Colonic mucosa (tissue), 4 donors: ENCODE measurements at places on chromosomes 5 and 9. TPM values are rescaled to one million over a fixed set of nuclear protein-coding genes. Genes with fewer than 3 reads are reported as not detected.

ITGA1 gene
- total RNA-seq, result 19.2 TPM

- no peak for DNase-seq
Measured at GRCh38 chr5:37812365-37812764, 27.5 kb downstream of the GDNF start.

DNA sequence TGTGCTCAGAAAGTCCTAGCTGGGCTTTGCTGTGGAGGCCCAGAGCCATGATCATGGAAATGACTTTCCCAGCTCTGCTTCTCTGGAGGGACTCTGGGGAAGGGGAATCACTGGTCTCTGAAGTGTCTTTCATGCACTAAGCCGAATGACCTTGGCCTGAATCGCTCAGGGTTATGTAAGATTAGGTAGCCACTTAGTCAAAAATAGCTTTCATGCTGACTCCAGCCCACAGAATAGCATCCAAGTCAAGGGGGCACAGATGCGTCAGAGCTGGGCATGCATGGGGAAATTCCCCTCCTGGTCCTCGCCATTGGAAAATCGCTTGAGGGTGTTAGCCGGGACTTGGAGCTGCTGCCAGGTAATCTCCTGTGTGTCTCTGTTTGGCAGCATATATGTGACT lies 36.1 kb upstream of the PPARGC1B start:
- DNase-seq, result no peak

HMGCS1 gene
- 95.1 TPM for total RNA-seq

DNA sequence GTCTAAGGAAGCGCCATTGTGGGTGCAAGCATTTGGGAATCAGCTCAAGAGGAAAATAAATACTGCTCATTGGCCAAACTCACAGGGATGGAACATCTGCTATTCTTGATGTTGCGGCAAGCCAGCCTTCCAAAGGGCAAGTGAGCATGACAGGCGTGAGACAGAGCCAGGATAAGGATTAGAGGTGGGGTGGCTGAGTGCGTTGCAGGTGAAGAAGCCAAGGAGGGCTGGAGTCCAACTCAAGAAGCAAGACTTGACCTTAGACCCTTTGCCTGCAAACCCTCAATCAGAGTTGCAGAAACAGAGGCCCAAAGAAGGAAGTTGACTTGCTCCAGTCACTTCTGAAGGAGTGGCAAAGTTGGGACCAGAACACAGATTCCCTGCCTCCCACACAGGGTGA lies 79.4 kb downstream of the WWC1 start:
- DNase-seq, result no peak

DNA sequence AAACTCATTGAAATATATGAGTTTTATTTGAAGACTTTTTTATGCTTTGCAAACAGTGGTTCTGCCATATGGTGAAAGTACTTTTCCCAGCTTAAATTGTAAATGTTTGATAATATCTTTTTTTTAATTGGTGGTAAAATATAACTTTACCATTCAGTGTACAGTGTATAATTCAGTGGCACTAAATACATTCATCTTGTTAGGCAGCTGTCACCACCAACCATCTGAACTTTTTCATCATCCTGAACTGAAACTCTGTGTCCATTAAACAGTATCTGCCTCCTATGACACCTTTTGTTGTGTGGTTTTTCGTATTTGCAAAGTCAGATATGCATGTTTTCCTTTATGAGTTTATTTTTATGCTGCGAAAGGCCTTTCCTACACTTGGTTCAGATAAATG lies 45.1 kb downstream of the FBXO38 start:
- DNase-seq, result no peak

TMEM38B gene
- 28.5 TPM for total RNA-seq

GRCh38 chr5:5335700-5336264 lies 86.7 kb upstream of the ICE1 start:
- no peak for DNase-seq

- DNase-seq, result peak; percentile 77
Measured at GRCh38 chr9:107068581-107068980, 205.6 kb downstream of the ZNF462 start.

- no peak for DNase-seq
Measured at GRCh38 chr9:76644647-76645250, 119.5 kb upstream of the PCA3 start.

DNA sequence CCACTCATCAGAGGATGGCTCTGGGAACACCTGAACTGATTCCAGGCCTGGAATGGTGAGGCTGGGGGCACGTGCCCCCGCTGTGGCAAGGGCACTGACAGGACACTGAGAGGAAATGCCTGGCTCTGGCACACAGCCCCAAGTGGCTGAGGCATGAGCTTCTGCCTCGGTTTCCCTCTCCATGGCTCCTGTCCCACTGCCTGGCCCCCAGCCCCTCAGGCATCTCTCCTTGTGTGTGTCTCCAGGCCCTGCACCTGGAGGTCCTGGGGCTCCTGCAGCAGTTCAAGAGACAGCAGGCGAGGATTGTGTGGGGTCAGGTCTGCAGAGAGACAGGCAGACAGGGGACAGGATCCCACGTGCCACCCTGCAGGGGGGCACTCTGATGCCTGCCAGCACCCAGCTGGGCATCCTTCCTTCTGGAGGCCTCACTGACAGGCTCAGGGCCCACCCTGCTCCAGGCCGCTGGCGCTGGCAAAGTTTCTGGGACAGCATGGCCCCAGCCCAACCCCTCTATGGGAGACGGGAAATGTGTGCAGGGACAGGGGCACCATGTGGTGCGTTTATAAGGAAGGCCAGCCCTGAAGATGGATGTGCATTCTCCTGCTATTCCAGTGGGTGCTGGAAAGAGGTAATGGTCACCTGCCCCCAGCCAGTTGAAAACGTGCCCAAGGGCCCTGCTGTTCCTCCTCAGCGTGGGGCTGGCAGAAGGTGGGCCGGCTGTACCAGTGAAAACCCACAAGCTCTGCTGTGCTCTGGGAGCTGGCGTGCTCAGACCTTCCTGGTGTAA lies 66.0 kb downstream of the RASGEF1C start:
- DNase-seq, result no peak

DNA sequence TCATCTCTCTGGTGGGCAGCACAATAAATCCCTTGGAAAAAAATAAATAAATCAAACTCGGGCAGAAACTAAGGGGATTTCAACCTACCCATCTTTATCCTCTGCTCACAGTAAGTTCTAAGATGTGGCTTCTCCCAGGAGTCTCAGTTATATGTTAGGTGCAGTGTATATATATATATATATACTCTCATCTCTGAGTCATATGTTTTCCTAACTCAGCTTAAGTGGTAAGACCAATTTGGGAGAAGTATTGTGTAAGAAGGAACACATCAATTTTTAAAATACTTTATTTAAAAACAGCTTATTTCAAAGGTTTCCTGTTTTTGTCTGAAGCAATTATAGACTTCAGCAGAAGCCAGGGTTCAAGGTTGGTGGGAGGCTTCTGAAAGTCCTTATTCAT lies 20.3 kb upstream of the OSMR start:
- no peak for DNase-seq

SVEP1 gene
- 2.1 TPM for total RNA-seq

- DNase-seq, result peak; percentile 63
Measured at GRCh38 chr9:113620377-113621161, 157.0 kb downstream of the RGS3 start.

LVRN gene
- total RNA-seq, result 0.10 TPM

GRCh38 chr9:91417602-91418214 lies 5.9 kb downstream of the NFIL3 start:
- DNase-seq, result no peak

DNA sequence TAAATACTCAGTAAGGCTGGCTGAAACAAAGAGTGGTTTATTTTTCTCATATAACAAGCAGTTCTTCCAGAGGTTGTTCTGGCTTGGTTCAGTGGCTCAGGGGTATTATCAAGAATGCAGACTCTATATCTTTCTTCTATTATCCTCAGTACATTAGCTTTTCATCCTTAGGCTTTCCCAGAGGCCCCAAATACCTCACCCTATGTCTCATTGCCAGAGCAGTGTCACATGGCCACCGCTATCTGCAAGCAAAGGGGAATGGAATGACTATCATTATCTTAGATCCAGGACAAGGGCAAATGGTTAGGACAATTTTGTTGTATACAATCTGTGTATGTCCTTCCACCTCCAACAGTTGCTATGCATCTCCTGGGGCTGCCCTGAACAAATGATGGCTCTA lies 69.0 kb upstream of the SNX2 start:
- no peak for DNase-seq

CDH9 gene
- not detected for total RNA-seq

DNA sequence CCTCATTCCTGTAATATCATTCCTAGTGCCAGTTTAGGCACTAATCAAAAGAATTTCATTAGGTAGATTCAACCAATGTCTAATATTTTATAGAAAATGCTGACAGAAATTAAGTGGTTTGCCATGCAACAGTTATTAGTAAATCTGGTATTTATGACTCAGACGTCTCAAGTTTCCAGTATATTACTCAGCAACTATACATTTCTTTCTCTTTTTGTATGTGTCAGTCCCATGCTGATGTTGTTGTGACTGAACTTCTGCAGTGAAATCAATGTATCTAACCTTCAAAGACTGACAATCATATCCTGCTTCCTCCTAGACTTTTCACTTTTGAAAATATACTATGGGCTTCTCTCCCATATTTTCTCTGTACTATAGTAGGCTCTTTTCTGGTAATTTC lies 822.5 kb downstream of the NR2F1-AS1 start:
- DNase-seq, result no peak

DNA sequence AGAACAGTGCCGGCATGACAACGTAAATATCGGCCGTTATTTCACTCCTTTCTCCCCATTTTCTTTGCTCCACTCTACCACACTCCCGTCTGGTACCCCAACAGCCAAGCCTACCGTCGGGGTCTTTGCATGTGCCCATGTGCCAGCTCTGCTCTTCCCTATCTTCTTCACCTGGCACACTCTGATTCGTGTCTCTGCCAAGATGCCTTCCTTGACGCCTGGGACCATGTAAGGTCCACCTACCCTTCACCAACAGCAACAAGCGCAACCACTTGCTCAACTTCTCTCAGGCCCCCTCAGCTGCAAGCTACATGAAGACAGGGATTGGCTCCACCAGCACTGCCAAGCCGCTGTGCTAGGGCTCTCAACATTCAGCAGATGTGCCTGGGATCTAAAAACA lies 4.4 kb downstream of the MGAT1 start:
- no peak for DNase-seq

DNA sequence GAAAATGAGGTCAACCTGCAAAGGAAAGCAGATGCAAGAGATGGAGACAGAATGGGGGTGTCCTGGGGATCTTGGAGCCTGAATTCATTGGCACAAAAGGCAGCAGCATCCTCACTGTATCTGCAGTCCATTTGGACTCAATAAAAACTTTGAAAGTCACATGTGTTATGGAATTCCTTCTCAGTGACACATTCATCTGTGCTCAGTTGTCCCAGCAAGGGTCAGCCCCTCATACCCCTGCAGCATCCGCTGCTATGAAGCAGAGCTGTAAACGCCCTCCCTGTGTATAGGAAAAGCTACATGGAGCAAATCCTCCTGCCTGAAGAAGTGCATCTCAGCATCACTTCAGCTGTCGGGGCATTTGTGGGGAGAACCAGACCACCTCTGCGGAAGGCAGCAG lies 14.5 kb upstream of the RARS1 start:
- DNase-seq, result no peak

SLC6A18 gene
- not detected for total RNA-seq

KIF4B gene
- not detected for total RNA-seq

TIMD4 gene
- total RNA-seq, result 2.8 TPM

GRCh38 chr5:38472541-38472940 lies 83.9 kb downstream of the LIFR start:
- DNase-seq, result no peak

GRCh38 chr5:166281433-166281832 lies 2010.0 kb upstream of the WWC1 start:
- DNase-seq, result no peak

DOCK2 gene
- 4.8 TPM for total RNA-seq

DNA sequence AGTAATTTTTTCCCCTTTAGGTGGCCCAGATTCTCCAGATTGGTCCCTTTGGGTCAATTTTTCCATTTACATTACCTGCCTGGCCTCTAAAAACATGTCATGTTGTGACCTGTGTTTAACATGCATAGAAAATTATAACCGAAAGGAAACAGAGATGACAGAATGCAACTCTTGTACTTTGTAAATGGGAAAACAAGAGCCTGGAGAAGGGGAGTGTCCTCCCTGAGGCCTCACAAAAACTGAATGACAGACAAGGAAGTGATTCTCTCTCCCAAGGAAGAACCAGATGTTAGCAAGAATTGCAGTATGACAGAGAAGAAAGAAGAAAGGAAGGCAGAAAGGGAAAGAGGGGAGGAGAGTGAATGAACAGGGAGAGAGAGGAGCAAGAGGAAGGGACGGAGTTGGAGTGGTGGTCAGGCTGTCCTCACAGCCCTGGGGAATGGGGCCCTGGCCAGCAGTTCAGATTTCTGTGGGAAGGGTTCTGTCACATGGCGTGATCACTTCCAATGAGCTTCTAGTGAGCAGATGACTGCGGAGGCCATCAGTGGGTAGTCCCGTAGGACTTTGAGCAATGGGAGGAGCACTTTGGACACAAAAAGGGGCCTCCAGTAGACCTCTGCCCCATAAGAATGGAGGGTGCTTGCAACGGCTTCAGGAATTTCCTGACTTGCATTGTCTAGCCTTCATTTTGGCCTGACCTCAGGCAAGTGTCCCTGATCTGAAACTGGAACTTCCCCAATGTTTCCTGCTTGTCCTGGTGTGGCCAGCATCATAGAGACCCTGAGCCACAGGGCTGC lies 31.6 kb downstream of the ABLIM3 start:
- no peak for DNase-seq

DNA sequence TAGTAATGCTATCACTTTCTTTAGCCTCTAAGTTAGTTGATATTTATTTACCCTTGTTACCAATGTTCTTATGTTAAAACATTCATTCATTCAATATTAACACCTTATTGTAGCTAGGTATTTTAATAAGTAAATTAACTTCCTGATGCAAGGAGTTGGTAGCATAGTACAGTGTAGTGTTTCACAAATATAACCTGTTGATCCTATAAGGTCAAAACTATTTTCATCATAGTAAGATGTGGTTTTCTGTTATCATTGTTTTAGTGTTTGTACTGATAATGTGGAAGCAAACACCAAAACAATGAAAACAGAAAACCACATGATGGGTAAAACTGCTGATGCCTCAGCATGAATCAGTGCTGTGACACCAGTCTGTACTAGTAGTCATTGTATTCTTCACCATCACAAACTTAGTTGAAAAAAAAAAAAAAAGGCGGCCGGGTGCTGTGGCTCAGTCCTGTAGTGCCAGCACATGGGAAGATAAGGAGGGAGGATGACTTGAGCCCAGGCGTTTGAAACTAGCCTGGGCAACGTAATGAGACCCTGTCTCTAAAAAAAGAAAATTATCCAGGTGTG lies 36.5 kb downstream of the ZCCHC7 start:
- DNase-seq, result no peak

PDGFRB gene
- total RNA-seq, result 8.6 TPM

GABRA6 gene
- total RNA-seq, result not detected
